ENCODE measurements at places on chromosomes 3 and 15.

DNA sequence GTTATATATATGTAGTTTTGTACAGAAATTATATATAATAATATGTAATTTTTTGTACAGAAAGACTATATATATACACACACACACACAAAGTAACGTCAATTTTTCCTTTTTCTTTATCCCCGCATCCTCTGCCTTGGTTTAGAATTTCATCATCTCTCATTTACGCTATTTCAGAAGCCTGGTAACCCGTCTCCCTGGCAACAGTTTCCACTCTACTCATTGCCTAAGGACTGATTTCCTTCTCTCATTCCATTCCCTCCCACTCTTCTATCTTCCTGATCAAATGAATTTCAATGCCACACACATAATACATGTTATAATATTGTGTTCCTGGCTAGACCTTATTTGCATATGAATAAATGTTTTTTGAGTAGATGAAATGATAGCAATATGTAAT lies 47.8 kb upstream of the NDN start:
- DNase-seq = peak; percentile 22

GRCh38 chr15:34039790-34040113 lies 748 bp upstream of the AVEN start:
- no peak for DNase-seq

GRCh38 chr15:31265871-31266711 lies 60.5 kb upstream of the KLF13 start:
- no peak for DNase-seq

- DNase-seq = no peak
Observed at GRCh38 chr15:91338766-91339165, 238.7 kb downstream of the SV2B start.

DNA sequence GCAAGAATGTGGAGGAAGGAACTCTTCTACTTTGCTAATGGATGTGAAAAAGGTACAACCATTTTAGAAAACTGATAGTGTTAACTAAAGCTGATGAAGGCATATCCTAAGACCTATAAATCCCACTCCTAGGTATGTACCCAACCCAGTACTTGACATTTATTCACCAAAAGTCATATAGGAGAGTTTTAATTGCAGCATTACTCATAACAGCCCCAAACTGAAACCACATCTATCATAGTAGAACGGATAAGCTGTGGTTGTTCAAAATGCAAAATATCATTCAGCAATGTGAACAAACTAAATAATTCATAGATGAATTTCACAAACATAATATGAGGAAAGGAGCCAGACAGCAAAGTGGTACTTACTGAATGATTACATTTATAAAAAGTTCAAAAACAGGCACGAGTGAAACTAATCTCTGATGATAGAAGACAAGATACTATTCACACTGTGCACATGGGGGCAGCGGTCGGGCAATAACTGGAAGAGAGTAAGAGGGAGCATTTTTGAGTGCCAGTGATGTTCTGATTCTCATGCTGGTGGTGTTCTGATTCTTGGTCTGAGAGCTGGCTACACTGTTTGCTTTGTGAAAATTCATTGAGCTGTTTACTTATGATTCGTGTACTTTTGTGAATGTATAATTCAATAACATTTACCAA lies 34.3 kb downstream of the GOLIM4 start:
- no peak for DNase-seq

DNA sequence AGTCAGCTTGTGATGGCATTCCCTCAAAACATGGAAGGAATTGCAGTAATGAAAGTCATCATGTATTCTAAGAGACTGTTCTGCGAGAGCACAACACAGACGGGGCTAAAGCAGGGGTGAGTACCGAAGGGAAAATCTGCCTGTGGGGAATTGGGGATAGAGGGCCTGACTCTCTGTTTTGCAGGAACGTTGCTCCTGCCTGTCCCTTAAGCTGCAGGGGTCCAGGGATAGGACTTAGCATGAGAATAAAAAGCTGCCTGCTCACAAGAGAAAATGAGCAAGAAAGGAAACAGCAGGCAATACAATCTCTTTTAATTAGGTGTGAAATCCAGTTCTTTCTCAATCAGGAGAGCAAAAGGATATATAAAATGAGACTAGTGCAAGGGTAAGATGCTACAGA lies 62.2 kb downstream of the TIGIT start:
- no peak for DNase-seq

GRCh38 chr15:84913360-84913723 lies 28.9 kb downstream of the SLC28A1 start:
- no peak for DNase-seq

- DNase-seq = no peak
Observed at GRCh38 chr3:14852058-14852594, 33.4 kb downstream of the FGD5 start.

- DNase-seq = no peak
Observed at GRCh38 chr3:31465999-31466398, 66.7 kb upstream of the STT3B start.

DNA sequence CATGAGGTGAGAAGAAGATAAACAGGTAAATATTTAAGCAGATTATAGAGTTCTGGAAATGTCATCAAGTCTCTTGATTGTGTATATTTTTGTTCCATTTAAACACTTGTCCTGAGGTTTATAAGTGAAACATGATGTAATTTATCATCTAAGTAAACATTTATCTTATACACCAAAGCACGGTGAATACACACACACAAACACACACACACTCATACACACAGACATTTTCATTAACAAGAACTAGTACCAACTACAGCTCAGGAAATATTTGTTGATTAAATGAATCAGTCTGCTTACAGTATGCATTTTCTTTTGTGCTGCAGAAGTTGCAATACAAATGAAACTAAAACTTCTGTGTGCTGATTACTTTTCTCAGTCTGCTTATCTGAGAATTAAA lies 357.3 kb downstream of the ZBTB20 start:
- no peak for DNase-seq

- no peak for DNase-seq
Observed at GRCh38 chr3:86984271-86984670, 6.7 kb downstream of the VGLL3 start.

DNA sequence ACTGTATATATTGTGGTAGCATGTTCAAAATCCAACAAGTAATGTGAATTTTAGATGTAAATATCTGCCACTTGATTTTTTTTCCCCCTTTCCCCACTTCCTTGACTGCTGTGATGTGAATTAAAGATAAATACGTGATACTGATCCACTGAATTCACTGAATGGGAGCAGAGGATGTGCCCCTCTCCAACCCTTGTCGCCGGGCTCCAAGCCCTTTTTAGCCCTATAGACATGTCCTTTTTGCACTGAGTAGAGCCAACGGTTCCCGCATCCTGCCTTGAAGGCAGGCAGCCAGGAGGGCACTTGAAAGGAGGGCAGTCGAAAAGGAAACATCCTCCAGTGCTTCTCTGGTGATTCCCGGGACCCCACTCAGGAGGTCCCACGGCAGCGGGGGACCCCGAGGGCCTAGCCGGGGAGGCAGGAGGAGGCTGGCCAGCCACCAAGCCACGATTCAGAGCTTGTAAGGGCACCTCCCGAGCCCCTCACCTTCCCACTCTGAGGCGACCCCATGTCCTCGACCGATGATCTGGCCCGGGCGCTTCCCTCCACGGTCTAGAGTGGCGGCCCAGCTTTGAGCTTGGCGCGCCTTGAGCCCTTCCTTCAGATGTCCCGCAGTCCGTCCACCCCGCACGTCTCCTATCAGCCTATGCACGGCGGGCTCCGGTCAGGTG lies 901 bp upstream of the MANF start:
- DNase-seq = no peak

DNA sequence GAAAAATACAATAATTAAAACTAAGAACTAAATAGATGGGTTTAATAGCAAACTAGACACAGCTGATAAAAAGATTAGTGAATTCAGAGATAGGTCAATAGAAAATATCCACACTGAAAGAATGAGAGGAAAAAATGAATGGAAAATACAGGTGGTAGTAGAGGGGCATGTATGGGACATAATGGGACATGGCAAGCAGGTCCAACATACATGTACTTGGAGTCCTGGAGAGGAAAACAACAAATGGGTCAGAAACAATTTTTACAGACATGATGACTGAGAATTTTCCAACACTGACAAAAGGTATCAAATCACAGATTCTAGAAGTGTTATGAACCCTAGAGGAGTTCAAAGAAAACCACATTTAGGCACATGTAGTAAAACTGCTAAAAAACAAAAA lies 68.4 kb downstream of the MTHFS start:
- DNase-seq = no peak

- no peak for DNase-seq
Observed at GRCh38 chr3:55089211-55089610, 161.4 kb upstream of the LRTM1 start.

DNA sequence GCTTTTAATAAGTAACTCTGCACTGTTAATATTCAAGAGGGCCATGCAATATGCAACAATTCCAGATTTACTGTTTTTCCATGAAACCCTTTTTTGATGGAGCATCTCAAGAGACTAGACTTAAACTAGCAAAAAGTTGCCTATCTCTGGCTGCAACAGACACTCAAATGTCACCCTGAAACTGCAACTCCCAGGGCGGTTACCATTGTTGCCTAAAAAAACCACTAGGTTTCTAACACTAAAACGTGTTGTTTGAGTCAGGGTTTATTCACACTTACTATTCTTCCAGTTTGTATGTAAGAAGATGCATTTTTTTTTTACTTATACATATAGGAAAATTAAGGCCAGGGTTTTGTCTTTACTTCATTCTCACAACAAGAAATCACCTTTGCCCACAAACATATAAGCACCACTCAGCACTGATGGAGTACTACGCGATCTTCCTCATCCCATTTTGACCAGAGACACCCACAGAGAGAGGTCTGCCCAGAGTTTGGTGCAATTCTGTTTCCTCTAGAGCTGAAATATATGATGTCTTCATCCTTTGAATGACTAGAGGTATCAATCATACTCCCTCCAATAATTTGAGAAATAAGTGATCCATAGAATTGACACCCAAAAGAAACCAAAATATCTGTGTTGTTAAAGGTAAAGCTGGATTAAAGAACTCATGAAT lies 124.0 kb upstream of the SNTN start:
- no peak for DNase-seq

DNA sequence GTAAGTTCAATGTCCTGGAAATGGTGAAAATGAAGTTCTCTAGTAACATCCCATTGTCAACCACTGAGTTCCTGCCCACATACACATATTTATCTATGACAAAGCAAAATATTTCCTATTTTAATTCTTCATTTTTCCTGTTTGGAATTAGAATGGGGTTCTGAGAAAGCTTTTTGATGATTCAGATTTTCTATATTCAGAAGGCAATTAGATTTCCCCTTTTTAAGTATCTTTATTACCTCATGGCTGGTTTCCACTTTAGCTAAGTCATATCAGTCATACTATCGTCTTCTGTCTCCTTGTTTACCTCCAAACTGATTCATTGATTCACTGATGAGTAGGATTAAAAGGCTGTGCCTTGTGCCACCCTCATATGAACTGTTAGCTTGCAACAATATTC lies 17.9 kb downstream of the ETFA start:
- no peak for DNase-seq

All from NCI-H2227 treated with DMSO at 0.1 percent for 48 hours (cell line).